ENCODE measurements at places on chromosomes 2 and 18.

DNA sequence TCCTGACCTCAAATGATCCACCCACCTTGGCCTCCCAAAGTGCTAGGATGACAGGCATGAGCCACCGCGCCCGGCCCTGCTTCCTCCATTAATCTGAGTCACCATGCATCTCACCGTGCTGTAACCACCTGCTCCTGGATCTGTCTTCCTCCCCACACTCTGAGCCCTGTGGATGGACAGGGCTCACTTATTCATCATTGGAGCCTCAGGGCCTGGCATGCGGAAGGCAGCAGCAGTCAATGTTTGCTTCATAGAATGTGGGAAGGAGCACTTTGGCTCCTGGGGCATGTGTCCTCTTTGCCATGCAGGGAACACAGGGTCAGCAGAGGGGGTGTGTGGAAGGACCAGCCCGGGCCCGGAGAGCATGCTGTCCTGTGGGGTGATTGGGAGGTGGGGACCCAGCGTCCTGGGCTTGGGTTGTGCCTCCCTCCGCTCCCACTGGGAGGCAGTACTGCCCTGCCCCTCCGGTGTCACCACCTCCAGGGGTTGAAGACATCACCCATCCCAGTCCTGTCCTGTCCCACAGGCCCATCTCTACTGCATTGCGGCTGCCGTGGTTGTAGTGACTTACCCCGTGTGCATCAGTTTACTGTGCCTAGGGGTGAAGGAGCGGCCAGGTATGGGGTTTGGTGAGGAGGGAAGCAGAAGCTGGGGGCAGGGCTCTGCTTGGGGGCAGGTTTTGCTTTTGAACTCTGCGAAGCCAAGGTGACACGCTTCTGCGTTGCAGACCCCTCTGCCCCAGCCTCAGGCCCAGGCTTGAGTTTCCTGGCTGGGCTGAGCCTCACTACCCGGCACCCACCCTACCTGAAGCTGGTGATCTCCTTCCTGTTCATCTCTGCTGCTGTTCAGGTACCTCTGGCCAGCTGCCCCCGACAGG, 11.5 kb downstream of the MFSD2B start:
- peak; percentile 83 for DNase-seq

- DNase-seq, result no peak
These were observed 70.6 kb downstream of the COPS8 start for GRCh38 chr2:237156031-237156856.

DNA sequence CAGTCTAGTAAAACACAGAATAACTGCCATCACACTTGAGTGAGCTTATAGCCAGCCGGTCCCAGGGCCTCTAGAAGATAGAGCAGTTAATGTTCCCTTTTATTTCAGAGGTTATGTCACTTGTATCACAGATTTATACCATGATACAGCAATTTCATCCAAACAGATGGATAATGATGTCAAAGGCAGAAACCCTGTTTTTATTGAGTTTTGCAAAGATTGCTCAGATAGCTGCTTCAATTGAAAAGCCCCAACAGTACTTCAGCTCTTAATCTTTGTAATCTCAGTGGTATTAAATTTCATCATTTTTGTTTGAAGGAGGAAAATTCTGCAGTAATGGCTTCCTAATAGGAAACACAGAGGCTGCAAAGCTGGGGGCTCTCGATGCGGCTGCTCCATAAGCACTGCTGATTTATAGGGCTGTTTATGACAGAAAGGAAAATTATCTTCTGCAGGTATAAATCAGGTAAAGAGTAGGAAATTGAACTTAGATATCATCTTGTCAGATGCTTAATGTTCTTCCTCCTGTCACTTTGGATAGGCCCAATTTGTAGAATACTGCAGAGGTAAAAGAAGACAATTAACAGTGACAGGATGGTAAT, 112.3 kb downstream of the LNPK start:
- no peak for DNase-seq

DNA sequence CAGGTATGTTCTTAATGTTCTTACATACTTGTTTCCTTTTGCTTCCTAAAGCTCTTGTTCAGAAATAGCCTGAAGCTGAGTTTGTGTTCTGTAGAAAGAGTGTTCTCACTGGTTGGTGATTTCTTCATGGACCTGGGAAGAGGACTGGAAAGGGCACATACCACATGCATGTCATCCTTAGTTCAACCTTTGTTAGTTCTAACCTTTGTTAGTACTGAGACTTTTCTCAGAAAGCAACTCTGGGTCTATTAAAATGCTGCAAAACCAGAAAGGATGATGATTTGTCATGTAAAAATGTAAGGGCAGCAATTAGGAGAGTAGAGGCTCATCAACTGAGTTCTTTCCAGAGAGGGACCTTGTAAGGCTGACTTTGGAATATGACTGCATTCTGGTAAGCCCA, 2.5 kb upstream of the FAP start:
- peak; percentile 95 for DNase-seq

- no peak for DNase-seq
These were observed 12.9 kb downstream of the TMEM247 start for GRCh38 chr2:46492301-46492700.

Data from epithelial cell of prostate (primary cell).